ENCODE measurements at places on chromosomes 7 and 10. TPM values are rescaled to one million over a fixed set of nuclear protein-coding genes. Genes with fewer than 3 reads are reported as not detected.

SPDYE11 gene
- polyA plus RNA-seq = 0.41 TPM

DPCD gene
- polyA plus RNA-seq = 4.2 TPM

ADAM22 gene
- polyA plus RNA-seq = 0.94 TPM

SPOCK2 gene
- polyA plus RNA-seq = 1.6 TPM

MLXIPL gene
- polyA plus RNA-seq = 208 TPM

SDK1 gene
- 0.27 TPM for polyA plus RNA-seq

BRAT1 gene
- polyA plus RNA-seq = 25.1 TPM

TMEM196 gene
- polyA plus RNA-seq = not detected

SPDYE16 gene
- not detected for polyA plus RNA-seq

AGAP3 gene
- 54.9 TPM for polyA plus RNA-seq

PKD2L1 gene
- not detected for polyA plus RNA-seq

SMO gene
- 2.5 TPM for polyA plus RNA-seq

PDLIM1 gene
- 206 TPM for polyA plus RNA-seq

CYP2E1 gene
- polyA plus RNA-seq = 0.48 TPM

CYP26A1 gene
- not detected for polyA plus RNA-seq

KCTD7 gene
- 5.0 TPM for polyA plus RNA-seq

NRCAM gene
- 0.27 TPM for polyA plus RNA-seq

OR6V1 gene
- polyA plus RNA-seq = not detected

CPVL gene
- 320 TPM for polyA plus RNA-seq

CHAT gene
- not detected for polyA plus RNA-seq

C10orf71 gene
- polyA plus RNA-seq = 0.16 TPM

FAM131B gene
- not detected for polyA plus RNA-seq

FRMD4A gene
- polyA plus RNA-seq = 0.45 TPM

IFIT1B gene
- not detected for polyA plus RNA-seq

LIPK gene
- not detected for polyA plus RNA-seq

GRID2IP gene
- 0.34 TPM for polyA plus RNA-seq

SNCG gene
- 4.0 TPM for polyA plus RNA-seq

SLC18A3 gene
- polyA plus RNA-seq = 2.7 TPM

SPACDR gene
- polyA plus RNA-seq = 0.89 TPM

FAM180A gene
- polyA plus RNA-seq = not detected

NCAPG2 gene
- polyA plus RNA-seq = 10.2 TPM

EVX1 gene
- polyA plus RNA-seq = not detected

ANXA8L1 gene
- polyA plus RNA-seq = 0.03 TPM

UBN2 gene
- 2.2 TPM for polyA plus RNA-seq

EPHA1 gene
- 47.4 TPM for polyA plus RNA-seq

AOAH gene
- polyA plus RNA-seq = 12.7 TPM

Measured in small intestine (tissue), 16 donors.